Stimulated activated CD8-positive, alpha-beta memory T cell treated with anti-CD3 and anti-CD28 coated beads, Interleukin-2, amount 100 ng/mL, for 1 hour (primary cell): ENCODE measurements at places on chromosomes 13 and 19.

DNA sequence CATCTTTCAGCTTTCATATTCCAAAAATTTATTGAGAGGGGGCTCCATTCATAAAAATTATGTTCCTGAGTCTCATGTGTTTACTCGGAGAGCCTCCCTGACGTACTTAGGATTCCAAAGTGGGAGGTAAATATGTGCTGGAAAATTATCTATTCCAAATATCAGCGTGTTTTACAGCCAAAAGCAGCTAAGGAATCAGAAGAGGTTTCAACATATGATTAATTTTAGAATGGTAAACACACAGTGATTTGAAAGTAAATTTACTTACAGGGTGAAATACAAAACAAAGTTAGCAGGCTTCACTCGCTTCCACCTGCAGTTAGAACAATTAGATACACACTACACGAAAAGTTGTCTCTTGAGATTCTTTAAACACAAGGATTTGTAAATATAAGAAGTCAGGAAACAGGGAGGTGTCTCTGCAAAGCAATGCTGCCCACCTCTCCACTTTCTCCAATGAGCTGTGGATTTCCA lies 313.8 kb upstream of the NBEA start:
- DNase-seq: no peak

GRCh38 chr13:95341441-95341840 lies 40.2 kb upstream of the ABCC4 start:
- DNase-seq: no peak

- DNase-seq: no peak
These were observed 1694.8 kb upstream of the PCDH20 start for GRCh38 chr13:63110466-63110865.

DNA sequence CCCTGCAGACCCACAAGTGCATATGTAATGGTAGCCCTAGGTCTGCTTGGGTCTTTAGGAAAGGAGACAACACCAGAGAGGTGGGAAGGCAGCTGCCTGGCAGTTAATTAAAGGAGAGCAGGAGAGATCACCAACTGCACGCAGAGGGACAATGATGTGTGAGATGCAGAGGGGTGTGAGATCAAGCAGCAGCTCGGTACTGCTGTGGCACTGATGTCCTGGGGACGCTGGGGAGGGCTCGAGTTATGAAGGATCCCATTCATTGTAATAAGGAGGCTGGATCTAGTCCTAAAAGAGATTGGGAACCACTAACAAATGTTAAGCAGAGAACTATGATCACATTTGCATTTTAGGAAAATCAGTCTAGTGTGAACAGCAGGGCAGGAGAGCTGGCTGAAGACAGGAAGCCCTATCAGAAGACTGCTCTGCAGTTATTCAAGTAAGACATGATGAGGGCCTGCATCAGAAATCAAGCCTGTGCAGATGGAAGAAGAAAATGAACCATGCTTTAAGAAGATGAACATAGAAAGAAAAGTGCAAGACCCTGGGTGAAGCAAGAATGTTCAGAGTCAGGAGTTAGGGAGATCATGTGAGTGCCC lies 80.4 kb downstream of the DLEU7 start:
- DNase-seq: no peak

DNA sequence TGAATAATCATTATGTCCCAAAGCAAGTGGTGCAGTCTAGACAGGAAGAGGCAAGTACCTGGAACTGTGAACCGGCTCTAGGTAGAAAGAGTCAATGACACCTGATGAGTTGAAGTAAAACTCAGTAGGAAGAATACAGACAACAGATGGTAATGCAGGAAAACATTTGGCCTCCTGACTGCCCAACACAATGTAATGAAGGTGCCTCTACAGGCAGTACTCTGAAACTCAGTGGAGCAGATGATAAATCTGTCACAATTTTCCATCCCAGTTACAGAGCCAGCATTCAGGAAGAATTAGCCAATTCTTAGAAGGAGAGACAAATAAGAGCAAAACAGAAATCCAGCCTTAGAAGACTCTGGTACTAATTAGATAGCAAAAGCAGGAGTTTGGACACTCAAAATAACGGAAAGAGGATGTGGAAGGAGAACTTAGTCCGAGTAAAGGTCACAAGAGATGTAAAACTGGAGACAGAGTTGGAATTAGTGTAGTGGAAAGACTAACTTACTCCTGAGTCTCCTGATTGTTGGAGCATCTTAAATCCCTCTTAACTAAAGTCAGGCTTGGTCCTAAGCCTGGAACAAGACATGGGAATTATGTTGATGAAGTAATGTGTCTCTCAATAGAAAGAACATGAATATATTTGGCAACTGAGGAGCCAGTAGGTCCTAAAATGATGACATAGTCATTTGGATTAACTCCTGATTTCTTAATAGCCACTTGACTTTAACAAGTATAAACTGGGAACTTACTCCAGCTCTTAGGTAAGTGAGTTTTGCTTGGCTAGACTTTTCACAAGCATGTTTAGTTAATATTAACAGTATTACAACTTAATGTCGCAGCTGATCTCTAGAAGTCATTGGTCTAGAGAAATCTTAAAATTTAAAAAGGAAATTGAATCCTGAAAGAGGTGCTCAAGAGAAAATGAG lies 457.3 kb upstream of the MIR17HG start:
- no peak for DNase-seq

DNA sequence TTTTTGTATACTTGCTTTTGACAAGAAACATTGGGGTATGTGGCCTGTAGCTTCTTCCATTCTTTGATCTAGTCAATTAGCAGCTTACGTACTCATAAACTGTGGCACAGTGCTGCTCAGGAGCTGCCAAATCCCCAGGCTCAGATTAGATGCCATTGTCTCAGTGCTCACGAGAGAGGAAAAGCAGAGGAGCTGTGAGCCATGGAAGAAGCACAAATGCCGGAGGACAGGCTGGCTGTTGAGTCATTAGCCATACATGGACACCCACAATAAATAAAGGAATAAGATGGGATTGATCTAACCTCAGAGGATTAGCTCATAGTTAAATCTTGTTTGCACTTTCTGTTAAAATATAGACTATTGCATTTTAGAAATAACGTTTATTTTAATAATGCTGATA lies 121.7 kb downstream of the POSTN start:
- DNase-seq: no peak

DNA sequence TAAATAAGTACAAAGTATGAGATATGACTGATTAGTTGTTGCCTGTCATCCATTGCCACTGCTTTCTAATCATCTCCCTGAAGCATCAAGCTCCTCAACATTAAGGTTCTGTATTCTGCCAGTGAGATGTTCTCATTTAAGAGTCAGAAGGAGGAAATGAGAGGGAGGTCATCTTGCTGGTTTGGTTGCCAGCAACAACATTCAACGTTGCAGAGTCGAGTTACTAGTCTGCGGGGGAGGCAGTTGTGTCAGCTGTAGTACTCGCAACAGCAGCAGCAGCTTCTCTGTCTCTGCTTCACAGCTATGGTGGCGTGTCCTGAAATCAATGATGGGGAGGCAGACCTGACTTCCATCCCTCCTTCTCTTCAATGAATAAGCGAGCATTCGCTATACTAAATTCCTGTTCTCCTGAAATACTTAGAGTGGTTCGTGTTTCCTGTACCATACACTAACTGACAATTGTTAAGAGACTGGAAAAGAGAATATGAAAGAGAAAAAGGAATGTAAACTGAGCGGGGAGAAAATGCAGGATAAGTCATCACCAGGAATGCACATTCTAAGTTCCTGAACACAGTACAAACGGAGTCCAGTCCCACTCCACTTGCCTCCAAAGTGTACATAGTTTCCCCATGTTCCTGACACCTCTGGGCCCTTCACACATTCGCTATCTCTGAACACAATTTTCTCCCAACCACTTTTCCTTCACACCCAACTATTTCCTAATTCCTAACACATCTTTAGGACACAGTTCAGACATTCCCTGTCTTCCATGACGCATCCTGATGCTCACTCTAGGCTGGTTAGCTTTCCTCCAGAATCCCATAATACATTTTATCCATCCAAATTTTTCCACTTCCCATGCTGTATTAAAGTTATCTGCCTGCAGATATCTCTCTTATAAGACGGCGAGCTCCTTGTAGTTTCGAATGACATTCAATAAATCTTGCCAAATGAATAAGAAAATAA lies 263.0 kb downstream of the KLF12 start:
- no peak for DNase-seq

DNA sequence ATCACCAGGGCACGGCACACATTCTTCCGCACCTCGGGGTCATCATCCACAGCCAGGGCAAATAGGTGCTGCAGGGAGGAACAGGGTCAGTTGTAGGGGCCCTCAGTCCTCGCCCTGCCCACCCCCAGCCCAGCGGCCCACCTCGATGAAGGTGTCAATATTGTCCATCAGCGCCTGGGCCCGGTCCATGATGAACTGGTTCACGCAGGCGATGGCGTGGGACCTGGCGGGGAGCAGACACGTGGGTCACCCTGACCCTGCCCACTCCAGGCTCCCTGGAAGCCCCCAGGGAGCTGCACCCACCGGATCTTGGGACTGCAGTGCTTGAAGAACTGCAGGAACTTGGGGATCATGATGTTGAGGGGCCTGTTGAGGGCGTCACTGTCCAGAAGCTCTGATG lies 8.6 kb downstream of the TNPO2 start:
- DNase-seq: no peak

DNA sequence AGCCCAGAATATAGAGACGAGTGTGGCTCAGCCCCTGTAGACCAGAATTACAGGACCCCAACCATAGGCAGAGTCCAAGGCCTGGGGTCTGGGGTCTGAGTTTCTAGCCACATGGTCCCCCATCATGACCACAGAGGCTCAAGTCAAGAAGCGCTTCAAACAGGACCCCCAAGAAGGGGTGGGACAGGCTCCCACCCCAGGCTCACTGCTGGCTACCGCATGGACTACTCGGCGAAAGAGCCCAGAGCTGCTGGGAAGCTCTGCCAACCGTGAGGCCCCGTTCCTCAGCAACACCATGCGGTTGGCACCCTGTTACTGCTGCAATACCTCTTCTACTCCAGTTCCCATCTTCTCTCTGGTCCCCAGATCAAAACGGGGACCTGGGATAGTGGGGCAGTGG lies 254.8 kb downstream of the TEX29 start:
- DNase-seq: no peak

DNA sequence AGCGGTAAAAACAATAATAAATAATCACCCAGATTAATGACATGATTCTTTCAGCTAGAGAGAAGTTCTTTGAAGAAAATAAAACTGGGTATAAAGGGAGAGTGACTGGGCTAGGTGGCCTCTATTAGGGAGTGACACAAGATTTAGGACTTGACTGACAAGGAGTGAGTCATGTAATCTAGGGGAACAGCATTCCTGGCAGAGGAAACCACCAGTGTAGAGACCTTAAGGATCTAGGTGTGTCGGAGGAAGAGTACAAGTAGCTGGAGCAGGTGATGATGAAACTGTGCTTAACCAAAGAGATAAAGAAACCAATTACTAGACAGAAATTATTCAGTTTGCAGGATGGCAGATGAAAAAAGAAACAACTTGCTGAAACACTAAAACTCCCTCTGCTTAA lies 248.0 kb downstream of the RFC3 start:
- no peak for DNase-seq

GRCh38 chr19:35253316-35254286 lies 4.8 kb downstream of the LSR start:
- DNase-seq: no peak

DNA sequence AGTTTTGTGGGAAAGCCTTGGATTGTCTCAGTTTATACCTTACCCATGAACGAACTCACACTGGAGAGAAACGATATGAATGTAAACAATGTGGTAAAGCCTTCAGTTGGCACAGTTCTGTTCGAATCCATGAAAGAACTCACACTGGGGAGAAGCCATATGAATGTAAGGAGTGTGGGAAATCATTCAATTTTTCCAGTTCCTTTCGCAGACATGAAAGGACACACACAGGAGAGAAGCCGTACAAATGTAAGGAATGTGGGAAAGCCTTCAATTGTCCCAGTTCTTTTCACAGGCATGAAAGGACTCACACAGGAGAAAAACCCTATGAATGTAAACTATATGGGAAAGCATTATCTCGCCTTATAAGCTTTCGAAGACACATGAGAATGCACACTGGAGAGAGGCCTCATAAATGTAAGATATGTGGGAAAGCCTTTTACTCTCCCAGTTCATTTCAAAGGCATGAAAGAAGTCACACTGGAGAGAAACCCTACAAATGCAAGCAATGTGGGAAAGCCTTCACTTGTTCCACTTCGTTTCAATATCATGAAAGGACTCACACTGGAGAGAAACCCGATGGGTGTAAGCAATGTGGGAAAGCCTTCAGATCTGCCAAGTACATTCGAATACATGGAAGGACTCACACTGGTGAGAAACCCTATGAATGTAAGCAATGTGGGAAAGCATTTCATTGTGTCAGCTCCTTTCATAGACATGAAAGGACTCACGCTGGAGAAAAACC lies 7.5 kb upstream of the ZNF440 start:
- no peak for DNase-seq

DNA sequence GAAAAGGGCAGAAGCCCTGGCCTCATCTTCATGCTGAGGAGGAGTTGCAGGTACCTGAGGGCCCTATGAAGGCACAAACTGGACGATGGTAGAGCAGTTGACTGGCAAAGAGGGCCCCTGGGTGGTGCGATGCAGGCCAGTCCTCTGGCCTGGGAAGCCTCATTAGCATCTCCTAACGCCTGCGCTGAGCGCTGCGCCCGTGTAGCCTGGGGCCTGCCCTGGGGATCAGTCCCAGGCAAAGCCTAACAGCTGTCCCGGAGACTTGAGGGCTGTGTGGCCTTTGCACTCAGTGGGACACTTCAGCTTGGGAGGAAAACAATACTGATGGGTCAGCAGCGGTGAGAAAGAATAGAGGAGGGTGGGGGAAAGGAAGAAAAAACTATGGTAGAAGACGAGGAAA lies 187.7 kb downstream of the RAP2A start:
- DNase-seq: no peak

- DNase-seq: no peak
These were observed 72.2 kb downstream of the ATP11A start for GRCh38 chr13:112761701-112762689.

DNA sequence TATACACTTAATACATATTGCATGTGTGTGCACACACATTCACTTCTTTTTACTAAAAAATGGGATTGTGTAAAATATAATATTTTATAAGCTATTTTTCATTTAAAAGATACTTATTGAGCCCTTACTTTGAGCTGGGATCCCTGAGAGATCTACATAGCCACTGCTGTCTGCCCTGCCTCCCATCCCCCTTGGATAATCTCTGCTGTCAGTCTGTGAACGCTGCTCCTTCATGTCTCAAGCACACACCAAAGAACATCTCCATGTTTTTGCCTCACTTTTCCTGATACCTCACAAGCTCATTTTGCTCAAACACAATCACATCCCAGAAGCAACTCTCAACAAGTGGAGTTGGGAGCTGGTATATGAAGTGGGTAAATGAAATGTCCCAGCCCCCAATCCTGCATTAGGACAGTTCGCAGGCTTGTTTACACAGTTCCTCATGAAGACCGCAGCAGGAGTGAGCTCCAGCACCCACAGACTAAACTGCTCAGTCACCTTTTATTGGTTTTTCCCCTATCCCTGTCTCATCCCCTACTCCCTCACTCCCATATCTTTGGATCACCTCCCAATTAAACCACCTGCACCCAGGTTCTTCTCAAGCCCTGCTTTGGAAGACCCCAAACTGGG lies 108.3 kb upstream of the FRY start:
- DNase-seq: no peak

- DNase-seq: no peak
These were observed 27.5 kb upstream of the TEX29 start for GRCh38 chr13:111292710-111293485.
